NCI-H2171 (cell line): ENCODE measurements at places on chromosomes 12 and 14.

GRCh38 chr12:98743362-98743953 lies 98.4 kb downstream of the APAF1 start:
- DNase-seq = no peak

GRCh38 chr12:6827982-6828780 lies at the start of gene P3H3:
P3H3 (plus strand) TSS chr12:6828407; CDS start chr12:6828441, 34 bp downstream.
- DNase-seq = peak; percentile 98

- no peak for DNase-seq
These were observed 56.7 kb downstream of the TTLL5 start for GRCh38 chr14:75717729-75718128.

DNA sequence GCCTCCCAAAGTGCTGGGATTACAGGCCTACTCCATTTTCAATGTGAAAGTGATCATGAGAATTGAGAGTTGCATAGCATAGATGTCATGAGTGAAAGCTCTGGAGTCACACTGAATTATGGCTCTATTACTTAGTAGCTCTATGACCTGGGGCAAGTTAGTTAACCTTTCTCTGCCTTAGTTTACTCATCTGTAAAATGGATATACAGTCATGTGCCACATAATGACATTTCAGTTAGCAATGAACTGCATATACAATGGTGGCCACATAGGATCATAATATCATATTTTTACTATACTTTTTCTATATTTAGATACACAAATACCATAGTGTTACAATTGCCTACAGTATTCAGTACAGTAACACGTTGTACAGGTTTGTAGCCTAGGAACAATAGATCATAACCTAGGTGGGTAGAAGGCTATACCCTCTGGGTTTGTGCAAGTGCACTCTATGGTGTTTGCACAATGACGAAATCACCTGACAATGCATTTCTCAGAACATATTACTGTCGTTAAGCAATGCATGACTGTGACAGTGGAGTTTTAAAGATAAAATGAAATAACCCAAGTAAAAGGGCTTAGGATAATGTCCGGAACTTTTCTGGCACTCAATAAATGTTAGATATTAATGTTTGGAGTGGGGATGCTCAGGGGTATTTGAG lies 53.1 kb downstream of the ZFYVE26 start:
- no peak for DNase-seq

- DNase-seq = no peak
These were observed 73.1 kb upstream of the ACTN1 start for GRCh38 chr14:69052181-69052601.

DNA sequence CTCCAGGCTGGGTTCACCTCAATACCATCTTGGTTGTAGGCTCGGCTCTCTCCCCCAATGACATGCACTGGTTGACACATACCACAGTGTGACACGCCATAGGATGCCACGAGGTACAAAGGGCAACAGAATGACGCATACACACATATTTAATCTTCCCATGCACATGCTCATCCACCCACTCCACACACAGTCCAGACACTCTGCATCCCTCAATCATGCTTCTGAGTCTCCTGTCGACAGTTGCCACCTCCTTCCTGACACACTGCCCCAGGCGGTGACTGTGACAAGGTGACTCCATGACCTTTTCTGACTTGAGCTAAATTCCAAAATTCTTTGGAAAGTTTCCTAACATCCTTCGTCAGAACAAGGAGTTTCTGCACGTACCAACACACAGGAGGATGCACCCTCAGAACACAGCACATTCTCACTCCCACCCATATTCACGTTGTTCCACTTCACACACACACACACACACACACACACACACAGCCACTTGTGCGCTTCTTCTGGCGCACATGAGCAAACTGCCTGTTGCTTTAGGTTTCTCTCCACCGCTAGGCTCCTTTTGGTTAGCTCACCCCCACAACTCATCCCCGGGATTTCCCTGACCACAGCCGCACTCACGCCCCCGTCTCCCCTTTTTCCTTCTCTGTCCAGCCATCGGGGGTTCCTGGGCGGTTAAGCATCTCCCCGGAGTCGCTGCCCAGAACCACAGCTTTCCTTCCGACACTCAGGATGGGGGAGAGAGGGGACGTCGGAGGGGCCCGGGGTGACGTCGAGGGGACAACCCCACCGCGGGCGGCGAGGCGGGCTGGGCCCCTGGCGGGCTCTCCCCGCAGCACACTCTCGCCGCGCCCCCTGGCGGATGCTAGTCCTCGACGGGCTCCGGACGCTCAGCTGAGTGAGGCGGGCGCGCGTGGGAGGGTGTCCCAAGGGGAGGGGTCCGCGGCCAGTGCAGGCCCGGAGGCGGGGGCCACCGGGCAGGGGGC lies 536 bp upstream of the WNT1 start:
- no peak for DNase-seq
